ENCODE measurements at places on chromosomes 6 and 20. TPM values are rescaled to one million over a fixed set of nuclear protein-coding genes. Genes with fewer than 3 reads are reported as not detected.

- H3K4me3 ChIP-seq: no peak overlapping the region
- peaks cover 53% of the 10 kb centered on the region for H3K36me3 ChIP-seq
- no peaks in the 10 kb centered on the region for H3K27me3 ChIP-seq
- DNase-seq: no peak
- peaks cover 22% of the 10 kb centered on the region for H3K4me1 ChIP-seq
These were observed 12.0 kb downstream of the RNF114 start for GRCh38 chr20:49948178-49948577.

DNA sequence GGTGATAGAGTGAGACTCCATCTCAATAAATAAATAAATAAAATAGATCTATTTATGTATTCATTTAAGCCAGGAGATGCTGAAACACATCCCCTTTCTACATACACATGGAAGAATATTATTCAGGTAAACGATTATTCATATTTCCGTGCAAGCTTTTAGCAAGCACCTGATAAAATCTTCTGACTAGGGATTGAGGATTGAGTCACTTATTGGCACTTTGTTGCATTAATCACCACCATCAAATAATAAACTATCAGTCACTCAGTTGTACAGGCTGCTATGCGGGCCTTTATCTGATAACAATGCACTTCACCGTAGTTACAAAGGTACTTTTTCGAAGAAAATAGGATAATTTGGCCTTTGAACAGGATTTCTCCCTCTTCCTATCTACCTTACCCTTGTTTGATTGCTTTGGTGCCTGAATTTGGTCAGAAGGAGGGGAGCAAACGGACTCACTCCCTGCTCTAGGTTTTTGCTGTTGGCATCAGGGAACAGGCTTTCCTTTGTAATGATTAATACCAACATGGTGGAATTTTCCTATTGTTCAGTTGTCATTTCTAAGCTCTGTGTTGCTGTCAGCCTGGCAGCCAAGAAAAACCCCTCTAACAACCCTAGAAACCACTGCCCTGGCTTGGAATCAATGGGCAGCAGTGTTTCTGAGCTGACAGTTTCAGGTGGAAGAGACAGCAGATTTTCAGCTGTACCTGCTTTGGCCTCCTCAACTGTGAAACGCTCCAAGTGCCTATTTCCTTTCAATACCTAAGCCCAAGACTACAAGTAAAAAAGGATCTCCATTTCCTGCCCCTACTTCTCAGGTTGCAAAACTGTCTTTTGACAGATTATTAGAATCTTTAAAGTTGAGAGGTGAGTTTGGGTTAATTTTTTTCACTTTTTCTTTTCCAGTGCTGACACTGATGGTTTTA lies 63.0 kb downstream of the MYB start:
- H3K36me3 ChIP-seq: no peaks in the 10 kb centered on the region
- no peak overlapping the region for H3K4me3 ChIP-seq
- no peaks in the 10 kb centered on the region for H3K4me1 ChIP-seq

DNA sequence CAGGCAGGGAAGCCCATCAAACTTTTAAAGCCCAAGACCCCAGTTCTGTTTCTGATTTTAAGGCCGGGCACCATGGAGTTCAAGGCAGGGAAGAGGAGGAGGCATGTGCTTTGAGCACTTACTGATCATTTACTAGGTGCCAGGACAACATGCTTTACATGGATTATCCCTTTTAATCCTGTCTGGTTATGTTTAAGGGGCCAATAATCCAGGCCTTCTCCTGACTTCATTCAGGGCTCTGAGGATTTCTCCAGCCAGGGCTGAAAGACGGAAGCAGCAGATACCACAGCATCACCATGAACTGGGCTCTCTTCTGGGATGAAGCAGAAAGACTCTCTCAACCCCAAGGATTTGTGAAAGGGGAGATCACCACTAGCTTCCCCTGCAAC lies 4.1 kb downstream of the CCND3 start:
- H3K27ac ChIP-seq: peak overlapping the region; percentile 99
- peak overlapping the region; percentile 100 for H3K4me3 ChIP-seq
- H3K36me3 ChIP-seq: peaks cover 80% of the 10 kb centered on the region

GRCh38 chr6:154653385-154653784 lies 79.8 kb upstream of the SCAF8 start:
- H3K36me3 ChIP-seq: no peaks in the 10 kb centered on the region
- no peak overlapping the region for H3K27ac ChIP-seq
- DNase-seq: no peak
- H3K27me3 ChIP-seq: no peaks in the 10 kb centered on the region

DNA sequence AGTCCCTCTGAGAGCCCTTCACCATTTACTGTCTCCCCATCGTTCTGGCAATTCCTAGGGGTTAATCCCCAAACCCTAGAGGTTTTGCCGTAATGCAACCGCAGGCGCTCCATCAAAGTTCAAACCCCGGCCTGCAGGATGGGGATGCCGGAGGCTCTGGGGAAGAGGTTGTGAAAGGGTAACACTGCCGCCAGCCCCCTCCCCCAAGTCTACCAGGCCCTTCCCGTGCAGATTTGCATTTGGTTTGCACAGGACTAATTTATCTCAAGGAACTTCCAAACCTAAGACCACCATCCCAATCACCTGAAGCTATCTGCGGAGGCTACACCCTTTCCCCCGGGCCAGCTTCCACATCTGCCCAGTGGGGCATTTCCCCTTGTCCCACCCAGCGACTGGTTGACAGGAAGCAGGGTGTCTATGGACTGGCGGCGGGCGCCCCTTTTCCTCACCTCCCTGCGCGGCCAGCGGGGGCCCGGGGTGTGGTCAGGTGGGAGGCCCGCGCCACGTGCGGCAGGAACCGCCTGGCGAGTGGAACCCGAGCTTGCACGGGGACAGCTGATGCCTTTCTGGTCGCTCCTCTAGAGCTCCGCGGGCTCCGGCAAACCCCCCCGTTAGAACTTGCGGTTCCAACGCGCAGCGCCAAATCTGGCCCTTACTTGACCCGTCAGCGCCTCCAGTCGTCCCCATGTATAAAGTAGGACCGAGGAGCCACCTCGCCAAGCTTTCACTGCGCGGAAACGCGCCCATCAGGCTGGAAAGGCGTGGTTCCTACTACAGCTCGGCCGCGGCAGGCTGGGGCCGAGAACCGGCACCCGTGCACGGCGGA lies 9.4 kb upstream of the SLC4A11 start:
- peaks cover 32% of the 10 kb centered on the region for H3K27me3 ChIP-seq
- DNase-seq: peak; percentile 50
- no peaks in the 10 kb centered on the region for H3K36me3 ChIP-seq
- no peak overlapping the region for H3K4me3 ChIP-seq

- no peaks in the 10 kb centered on the region for H3K4me1 ChIP-seq
- H3K27ac ChIP-seq: no peak overlapping the region
These were observed 22.0 kb upstream of the FRMD1 start for GRCh38 chr6:168100803-168101589.

DNA sequence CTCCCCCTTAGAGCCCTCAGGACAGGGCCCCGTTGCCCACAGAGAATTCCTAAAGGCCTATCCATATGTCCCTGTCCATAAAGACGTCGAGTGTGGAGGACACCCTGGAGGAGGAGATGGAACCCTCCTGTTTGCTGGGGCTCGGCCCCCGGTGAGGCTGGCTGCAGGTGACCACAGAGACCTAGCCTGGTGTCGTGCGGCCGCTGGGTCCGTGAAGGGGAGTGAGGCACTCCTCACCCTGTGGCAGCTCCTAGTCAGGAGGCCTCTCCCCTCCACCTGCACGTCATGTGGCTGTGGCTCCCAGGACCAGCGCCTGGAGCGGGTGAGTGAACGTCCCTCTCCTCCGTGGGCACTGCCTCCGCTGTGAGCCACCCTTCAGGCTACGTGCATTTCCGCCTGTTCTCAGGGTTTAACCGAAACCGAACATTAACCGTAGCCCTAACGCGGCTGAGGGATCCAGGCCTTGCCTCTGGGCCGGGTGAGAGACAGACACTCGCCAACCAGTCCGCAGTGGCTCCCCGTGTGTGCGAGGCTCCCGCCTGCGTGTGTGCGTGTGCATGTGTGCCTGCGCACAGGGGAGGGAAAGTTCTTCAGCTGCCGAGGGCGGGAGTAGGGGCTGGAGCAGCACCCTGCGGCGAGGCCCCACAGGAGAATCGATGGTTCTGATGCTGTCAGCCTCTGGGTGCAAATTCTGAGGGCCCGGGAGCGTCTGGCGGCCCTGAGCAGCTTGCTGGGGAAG lies 5.9 kb upstream of the TCEA2 start:
- no peak for DNase-seq
- no peak overlapping the region for H3K27ac ChIP-seq
- H3K4me1 ChIP-seq: peaks cover 19% of the 10 kb centered on the region
- H3K36me3 ChIP-seq: no peaks in the 10 kb centered on the region

GRCh38 chr6:46993846-46994245 lies 48.3 kb downstream of the ADGRF1 start:
- no peak for DNase-seq
- H3K27me3 ChIP-seq: peaks cover 38% of the 10 kb centered on the region
- no peaks in the 10 kb centered on the region for H3K36me3 ChIP-seq
- H3K4me1 ChIP-seq: no peaks in the 10 kb centered on the region
- H3K4me3 ChIP-seq: no peak overlapping the region

DNA sequence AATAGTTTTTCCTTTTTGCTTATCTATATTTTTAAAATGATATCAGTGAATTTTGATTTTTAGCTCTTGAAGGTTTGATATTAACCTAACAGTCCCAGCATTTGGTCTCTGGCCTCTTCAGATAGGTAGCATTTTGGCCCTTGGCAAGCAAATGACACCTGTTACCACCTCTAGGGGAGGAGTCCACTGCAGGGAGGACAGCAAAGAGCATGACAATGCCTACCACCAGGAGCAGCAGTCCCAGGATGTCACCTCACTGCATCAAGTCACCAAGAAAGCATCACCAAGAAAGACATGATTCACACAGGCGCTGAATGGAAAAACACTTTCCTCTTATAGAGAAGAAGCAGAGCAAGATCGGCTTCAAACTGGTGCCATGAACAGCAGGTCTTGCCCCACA lies 224.3 kb downstream of the UBE3D start:
- DNase-seq: no peak
- H3K4me1 ChIP-seq: no peaks in the 10 kb centered on the region
- H3K27ac ChIP-seq: no peak overlapping the region

DNA sequence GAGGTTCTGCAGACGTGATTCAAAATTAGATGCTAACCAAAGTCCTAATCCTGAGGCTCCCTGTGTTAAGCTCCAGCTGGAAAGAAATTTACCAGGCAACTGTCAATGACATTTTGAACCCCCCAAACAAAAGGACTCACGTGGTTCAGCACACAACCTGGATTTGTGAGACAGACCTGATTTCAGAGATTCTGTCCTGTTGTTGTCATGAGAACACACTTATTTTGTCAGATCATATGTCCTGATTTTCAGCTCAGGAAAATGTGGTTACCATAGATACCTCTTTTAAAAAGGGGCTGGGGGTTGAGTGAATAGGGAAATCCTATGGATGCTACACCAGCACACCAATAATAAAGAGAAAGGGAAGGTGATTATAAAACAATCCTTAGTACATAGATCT lies 61.6 kb downstream of the MTFR2 start:
- no peaks in the 10 kb centered on the region for H3K4me1 ChIP-seq
- H3K27ac ChIP-seq: no peak overlapping the region
- DNase-seq: no peak
- no peak overlapping the region for H3K4me3 ChIP-seq
- no peaks in the 10 kb centered on the region for H3K27me3 ChIP-seq
- no peaks in the 10 kb centered on the region for H3K36me3 ChIP-seq

DNA sequence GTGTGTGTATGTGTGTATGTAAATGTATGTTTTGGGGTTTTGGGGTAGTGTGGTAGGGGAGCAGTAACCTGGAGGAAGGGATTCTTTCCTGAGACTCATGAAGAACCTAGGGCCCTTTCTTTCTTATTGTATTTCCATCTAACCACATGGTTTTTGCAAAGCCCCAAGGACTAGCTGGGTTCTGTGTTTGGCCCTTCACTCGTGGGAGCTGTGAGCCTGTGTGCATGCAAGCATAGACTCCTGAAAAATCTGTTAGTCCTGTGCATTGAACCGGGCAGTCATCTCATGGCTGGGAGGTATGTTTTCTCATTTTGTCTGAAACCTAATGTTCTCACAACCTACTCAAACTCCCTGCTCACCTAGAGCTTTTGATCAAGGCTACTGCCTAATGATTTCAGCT lies 219.1 kb downstream of the PHACTR1 start:
- H3K4me1 ChIP-seq: no peaks in the 10 kb centered on the region
- no peak for DNase-seq
- H3K4me3 ChIP-seq: no peak overlapping the region
- no peaks in the 10 kb centered on the region for H3K36me3 ChIP-seq

- H3K27ac ChIP-seq: no peak overlapping the region
- no peak for DNase-seq
- H3K4me1 ChIP-seq: no peaks in the 10 kb centered on the region
- H3K27me3 ChIP-seq: no peaks in the 10 kb centered on the region
- H3K36me3 ChIP-seq: no peaks in the 10 kb centered on the region
These were observed 288.4 kb downstream of the CLIC5 start for GRCh38 chr6:45727228-45727627.

- no peaks in the 10 kb centered on the region for H3K36me3 ChIP-seq
- no peak within 1 kb of the TSS for H3K27ac ChIP-seq
- H3K4me1 ChIP-seq: peaks cover 4% of the 10 kb centered on the region
- H3K4me3 ChIP-seq: no peak within 1 kb of the TSS
These were observed at the start of gene KCNB1 for GRCh38 chr20:49482621-49483017. KCNB1 (minus strand) TSS chr20:49482668; CDS start chr20:49482480, 188 bp downstream.

- no peak overlapping the region for H3K27ac ChIP-seq
- H3K27me3 ChIP-seq: no peaks in the 10 kb centered on the region
- H3K4me3 ChIP-seq: no peak overlapping the region
- peaks cover 5% of the 10 kb centered on the region for H3K4me1 ChIP-seq
- no peaks in the 10 kb centered on the region for H3K36me3 ChIP-seq
- DNase-seq: no peak
These were observed 9.4 kb downstream of the MDGA1 start for GRCh38 chr6:37688078-37688850.

DNA sequence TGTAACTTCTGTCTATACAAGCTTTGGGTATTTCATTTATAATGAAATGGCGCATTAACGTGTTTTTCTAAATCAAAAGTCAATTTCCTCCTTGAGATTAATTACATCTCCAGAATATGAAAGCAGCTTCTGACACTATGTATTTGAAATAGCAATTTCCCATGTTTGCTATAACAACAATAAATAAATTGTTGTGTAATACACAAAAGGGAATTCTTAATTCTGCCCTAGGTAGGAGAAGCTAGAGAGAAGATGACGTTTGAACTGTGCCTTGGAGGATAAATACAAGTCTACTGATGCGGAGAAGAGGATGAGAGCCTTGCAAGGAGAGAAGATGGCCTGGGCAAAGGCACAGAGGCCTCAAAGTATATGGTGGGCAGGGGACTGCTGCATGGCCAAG lies 7.6 kb upstream of the HLA-DOA start:
- no peaks in the 10 kb centered on the region for H3K27me3 ChIP-seq
- no peak for DNase-seq
- H3K4me3 ChIP-seq: no peak overlapping the region
- H3K36me3 ChIP-seq: no peaks in the 10 kb centered on the region
- no peak overlapping the region for H3K27ac ChIP-seq
- H3K4me1 ChIP-seq: peaks cover 12% of the 10 kb centered on the region

- H3K27me3 ChIP-seq: no peaks in the 10 kb centered on the region
- no peak overlapping the region for H3K27ac ChIP-seq
- peaks cover 18% of the 10 kb centered on the region for H3K4me1 ChIP-seq
These were observed 40.9 kb downstream of the PTPRA start for GRCh38 chr20:2914160-2914559.

The RUNX2 gene
- 3.1 TPM for total RNA-seq

The EPB41L1 gene
- 1.1 TPM for total RNA-seq

The TFAP2D gene
- not detected for total RNA-seq

The RAET1L gene
- not detected for total RNA-seq

The SNTA1 gene
- 2.6 TPM for total RNA-seq

The GSTA3 gene
- total RNA-seq: not detected

The RFX6 gene
- not detected for total RNA-seq
